ENCODE measurements at places on chromosomes 12 and 14. TPM values are rescaled to one million over a fixed set of nuclear protein-coding genes. Genes with fewer than 3 reads are reported as not detected.
A peak's percentile ranks its signal among the peaks of the same experiment; 100 is the strongest.

GRCh38 chr12:72748971-72749370 is 476.8 kb downstream of the TRHDE start:
- DNase-seq, result no peak

DNA sequence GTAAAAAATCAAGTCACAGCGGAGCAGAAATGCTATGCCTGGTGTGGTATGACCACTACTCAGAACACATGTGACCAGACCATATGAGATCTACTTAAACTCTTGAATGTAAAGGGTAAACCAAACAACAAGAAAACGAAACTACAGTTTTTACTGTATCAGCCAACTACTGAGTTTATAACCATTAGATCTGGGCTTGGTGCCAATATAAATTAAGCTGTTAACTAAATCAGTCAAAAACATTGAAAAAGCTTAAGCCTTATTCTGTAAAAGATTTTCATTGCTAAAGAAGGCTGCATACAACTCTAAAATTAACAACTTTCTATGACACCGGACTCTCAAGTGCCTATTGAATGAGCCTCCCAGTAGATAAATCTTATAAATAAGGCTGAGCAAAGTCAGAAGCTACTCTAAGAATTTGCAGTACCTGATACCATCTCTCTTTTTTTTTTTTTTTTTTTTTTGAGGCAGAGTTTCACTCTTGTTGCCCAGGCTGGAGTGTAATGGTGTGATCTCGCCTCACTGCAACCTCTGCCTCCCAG is 35.4 kb downstream of the SPTLC2 start:
- peak; percentile 58 for DNase-seq

The TAS2R19 gene
- total RNA-seq, result 17.1 TPM

DNA sequence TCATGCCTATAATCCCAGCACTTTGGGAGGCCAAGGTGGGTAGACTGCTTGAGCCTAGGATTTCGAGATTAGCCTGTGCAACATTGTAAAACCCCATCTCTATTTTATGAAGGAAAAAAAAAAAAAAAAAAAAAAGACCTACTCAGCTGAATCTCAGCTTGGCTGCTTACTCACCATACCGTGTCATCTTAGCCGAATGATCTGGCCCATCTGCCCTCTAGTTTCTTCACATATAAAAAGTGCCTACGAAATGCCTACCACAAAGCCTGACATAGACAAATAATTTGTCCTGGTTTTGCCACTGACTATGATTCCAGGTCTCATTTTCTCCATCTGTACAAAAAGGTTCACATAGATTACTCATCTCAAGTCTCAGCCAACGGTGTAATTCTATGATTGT is 10.1 kb downstream of the DIABLO start:
- no peak for DNase-seq

The KLRB1 gene
- 0.41 TPM for total RNA-seq

- peak; percentile 62 for DNase-seq
Observed at GRCh38 chr12:46555406-46555852, 182.9 kb upstream of the SLC38A2 start.

GRCh38 chr12:117564881-117565280 is 203.5 kb upstream of the NOS1 start:
- DNase-seq, result peak; percentile 12

GRCh38 chr14:36035675-36036074 is 140.8 kb downstream of the PTCSC3 start:
- DNase-seq, result no peak
